Heart right ventricle (tissue), 16 donors: ENCODE measurements at places on chromosomes 7 and 10.
A peak's percentile ranks its signal among the peaks of the same experiment; 100 is the strongest.

- no peak for DNase-seq
Observed at GRCh38 chr10:67114945-67115344, 189.1 kb downstream of the LRRTM3 start.

- DNase-seq = no peak
Observed at GRCh38 chr7:99156649-99157048, 12.7 kb upstream of the SMURF1 start.

- DNase-seq = peak; percentile 81
Observed at GRCh38 chr7:76060842-76061241, 12.9 kb downstream of the MDH2 start.

GRCh38 chr7:48421357-48421756, 250.1 kb downstream of the ABCA13 start:
- no peak for DNase-seq

GRCh38 chr7:77529279-77529678, 7.8 kb upstream of the PTPN12 start:
- DNase-seq = no peak

DNA sequence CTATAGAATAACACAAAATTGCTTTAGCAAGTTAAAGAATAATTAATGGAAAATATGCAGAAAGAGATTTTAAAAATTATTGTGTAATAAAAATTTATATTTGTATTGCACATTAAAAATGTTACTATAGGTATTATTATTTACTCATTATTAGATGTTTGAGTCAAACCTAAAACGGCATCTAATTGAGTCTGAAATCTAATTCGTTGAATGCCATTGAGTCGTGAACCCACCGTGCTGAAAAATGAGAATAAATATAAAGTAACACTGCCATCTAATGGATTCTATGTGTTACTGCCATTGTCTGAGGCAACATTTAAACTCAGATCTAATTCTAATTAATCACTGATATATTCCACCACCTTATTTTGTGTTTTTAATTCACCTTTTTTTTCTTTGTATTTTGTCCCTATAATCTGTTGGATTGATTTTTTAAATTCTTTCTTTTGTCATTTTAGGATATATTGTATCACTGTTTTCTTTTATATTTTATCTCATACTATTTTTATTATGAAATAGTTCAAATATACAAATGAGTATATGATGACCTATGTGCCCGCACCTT, 62.2 kb downstream of the SAMD9 start:
- DNase-seq = no peak

DNA sequence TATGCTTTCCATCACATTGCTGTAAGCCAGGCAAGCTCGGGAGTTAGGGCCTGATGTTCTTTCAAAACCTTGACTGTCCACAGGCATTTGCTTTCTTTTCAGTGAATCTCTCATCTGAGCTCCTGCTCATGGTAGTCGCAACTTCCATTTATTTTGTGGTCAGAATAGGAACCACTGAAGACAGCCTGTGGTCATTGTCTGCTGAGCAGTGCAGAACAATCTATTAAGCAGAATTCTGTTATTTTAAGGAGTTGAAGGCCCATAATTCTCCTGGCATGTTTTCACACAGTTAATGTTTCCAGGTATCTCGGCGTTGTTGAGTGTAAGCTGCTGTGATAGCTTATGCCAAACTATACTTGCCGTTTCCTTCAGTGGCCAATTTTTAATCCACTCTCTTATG, 491.1 kb upstream of the AKR1E2 start:
- no peak for DNase-seq

GRCh38 chr10:4186849-4187540, 402.0 kb upstream of the KLF6 start:
- no peak for DNase-seq

DNA sequence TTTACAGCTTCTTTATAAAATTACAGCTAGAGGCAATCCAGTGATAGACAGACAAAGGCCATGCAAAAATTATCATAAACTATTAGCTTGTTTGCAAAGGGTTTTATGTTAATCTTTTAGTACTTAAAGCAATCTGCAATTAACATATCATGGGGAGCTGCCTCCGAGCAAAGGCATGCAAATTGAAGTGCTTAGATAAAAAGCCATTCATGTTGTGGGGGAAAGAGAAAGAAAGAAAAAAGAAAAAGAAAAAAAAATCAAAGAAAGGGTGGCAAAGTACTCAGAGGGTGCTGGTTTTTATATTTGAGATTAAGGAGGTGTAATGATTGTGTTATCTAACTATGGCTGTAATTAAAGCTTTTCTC, 799.5 kb downstream of the LRMDA start:
- DNase-seq = no peak

GRCh38 chr10:62306663-62307062, 38.0 kb upstream of the RTKN2 start:
- DNase-seq = no peak

- DNase-seq = no peak
Observed at GRCh38 chr10:128174581-128175559, 48.6 kb upstream of the MKI67 start.

- peak; percentile 15 for DNase-seq
Observed at GRCh38 chr7:129434675-129435318, 565 bp downstream of the STRIP2 start.

GRCh38 chr7:123343611-123344010, 143.8 kb upstream of the SLC13A1 start:
- DNase-seq = no peak

GRCh38 chr7:156147104-156147503, 334.8 kb upstream of the SHH start:
- DNase-seq = no peak

DNA sequence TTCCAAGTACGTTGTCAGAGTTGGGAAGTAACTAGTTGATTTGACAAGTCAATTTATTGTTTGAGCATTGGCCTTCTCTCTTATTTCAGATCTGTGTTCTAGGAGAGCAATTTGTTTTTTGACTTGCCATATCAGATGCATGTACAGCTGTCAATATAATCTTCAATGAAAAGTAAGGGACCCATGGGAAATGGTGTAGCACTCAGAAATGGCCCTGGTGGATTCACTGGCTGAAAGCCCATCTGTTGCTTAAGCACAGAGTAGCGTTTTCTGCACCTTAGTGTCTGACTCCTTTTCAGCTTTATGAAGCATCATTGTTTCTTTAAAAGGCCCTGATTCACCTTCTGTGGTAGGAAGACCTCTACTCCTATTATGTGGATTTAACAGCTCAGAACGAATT, 10.2 kb downstream of the GARS1 start:
- no peak for DNase-seq
